ENCODE measurements at places on chromosomes 1 and 21.
A peak's percentile ranks its signal among the peaks of the same experiment; 100 is the strongest.

- no peak for DNase-seq
Measured at GRCh38 chr1:67451356-67451755, 21.2 kb upstream of the SERBP1 start.

- DNase-seq, result no peak
Measured at GRCh38 chr1:25148673-25149300, 83.5 kb downstream of the SYF2 start.

- DNase-seq, result no peak
Measured at GRCh38 chr1:4653328-4653660, 1.1 kb upstream of the AJAP1 start.

- DNase-seq, result no peak
Measured at GRCh38 chr1:208161656-208162375, 82.4 kb downstream of the PLXNA2 start.

- DNase-seq, result no peak
Measured at GRCh38 chr21:36059823-36060158, 535 bp downstream of the SETD4 start.

DNA sequence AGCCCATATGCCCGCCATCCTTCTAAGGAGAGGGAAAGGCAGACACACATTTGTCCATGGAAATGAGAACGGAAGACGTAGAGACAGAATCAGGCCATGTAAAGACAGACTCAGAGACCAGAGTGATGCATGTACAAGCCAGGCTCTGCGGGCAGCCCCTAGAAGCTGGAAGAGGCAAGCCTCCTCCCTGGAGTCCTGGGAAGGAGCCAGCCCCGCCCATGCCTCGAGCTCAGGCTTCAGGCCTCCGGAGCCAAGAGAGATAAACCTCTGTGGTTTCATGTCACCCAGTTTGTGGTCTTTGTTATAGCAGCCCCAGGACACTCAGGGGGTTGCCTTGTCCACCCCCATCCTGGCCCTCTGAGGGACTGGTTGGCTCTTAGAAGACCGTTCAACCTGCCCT, 11.6 kb downstream of the PDE9A start:
- DNase-seq, result no peak

DNA sequence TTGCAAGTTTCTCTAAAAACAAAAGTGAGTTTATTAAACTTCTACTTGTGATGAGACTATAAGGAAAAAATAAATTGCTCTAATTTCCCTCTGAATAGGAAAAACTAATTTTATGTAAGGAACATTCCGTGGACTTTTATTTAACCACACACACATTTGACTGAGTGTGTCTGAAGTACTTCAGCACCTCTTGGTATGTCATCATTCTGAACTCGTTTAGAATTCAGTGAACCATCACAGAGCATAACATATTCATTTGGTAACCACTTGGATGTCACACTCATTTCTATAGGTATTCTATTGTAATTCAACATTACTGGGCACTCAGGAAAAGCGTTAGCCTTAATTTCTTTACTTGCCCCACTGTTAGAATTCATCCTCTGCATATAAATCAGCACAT, 79.1 kb downstream of the RGS21 start:
- DNase-seq, result no peak

DNA sequence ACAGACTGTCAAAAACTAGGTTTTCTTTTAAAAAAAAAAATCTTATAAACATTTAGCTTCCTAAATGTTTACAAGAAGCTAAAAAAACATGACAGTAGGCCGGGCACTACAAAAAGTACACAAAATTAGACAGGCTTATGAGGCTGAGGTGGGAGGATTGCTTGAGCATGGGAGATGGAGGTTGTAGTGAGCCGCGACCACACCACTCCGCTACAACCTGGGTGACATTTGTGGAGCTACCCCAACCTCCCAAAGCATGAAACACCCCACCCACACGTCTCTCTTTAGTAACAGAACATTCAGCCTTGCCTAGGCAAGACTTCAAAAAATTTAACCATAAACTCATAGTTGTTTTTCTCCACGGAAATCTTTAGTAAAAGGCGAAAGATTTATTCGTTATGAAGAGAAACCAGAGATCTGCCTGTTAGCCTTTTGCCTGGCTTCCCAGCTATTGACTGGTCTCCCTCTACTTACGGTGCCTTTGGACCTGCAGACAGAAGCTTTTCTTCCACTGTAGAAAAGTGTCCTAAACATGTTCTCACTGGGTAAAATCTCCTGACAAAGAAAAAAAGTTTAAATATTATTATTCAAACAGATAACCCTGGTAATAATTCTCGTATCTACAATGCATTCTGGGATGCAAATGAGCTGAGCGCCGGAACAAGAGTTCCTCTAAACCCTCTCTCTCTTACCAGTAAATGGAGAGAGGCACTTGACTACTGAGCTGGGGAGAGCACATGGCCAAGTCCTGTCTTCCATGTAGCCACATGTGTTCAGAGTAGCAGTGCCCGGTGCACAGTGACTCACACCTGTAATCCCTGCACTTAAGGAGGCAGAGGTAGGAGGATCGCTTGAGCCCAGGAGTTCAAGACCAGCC, 9.2 kb downstream of the RNU5D-1 start:
- peak; percentile 76 for DNase-seq

DNA sequence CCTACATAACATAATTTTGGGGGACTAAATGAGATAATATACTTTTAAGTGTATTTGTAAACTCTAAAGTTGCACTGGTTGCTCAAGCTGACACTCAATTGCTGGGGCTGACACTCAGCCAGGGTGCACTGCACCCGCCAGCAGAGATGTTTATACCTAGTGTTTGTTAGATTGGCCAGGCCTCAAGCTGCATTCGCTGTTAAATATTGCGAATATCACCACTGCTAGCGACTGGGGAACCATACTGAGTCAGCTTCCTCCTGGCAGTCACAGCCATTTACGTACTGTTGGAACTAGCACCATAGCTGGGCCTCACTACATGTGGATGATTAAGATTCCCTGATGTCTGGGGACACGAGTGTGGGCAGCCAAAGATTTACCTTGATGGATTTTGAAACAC, 12.7 kb upstream of the RWDD3 start:
- no peak for DNase-seq

DNA sequence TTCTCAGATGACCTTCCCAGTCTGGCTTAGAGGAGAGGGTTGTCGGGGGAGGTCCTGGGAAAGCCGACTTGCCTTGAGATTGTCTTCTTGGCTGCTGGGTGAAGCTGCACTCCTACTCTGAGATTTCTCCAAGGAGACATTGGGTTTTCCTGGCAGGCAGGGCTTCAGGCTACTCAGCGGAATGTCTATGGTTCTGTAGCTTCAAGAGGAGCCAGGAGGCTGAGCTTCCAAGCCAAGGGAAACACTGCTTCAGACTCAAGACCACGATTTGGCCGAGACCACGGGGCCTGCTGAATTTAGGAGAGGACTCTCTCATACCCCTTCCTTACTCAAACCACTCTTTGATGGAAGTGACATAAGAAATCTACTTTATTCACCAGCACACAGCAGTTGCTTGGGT, 67.8 kb downstream of the NTMT2 start:
- no peak for DNase-seq

DNA sequence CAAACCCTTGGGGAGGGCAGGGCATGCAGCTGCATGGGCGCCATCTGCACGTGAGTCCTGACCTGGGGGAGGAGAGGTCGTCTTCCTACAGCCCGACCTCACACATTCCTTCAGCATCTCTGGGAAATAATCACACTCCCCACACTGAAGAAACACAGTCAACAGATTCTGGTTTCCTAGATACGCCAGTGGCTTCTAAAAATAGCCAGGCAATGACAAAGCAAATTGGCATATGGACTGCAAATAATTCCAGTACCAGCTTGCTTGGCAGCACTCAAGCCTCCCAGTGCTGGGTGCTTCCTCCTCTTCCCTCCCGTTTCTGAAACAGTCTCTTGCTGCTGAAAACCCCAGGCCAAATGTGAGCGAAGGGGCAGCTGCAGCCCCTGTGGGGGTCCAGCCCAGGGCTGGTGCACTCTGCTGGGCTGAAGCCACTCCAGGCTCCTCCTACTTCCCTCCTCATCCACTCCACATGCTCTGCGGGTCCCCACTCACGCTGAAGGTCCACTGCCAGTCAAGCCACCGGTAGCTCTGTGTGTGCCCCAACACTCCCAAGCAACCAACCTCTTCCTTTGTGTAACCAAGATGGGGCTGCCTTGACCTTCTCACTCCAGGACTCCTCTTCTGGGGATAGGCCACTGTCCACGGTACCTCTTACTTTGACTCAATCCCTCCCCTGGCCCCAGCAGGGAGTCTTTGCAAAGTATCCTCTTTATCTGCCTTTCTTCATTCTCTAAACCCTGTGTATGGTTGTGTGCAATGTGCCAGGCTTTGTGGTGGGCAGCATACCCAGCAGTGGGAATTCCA, 69.0 kb downstream of the KCND3 start:
- no peak for DNase-seq

All from brain pericyte (primary cell).